Upper lobe of left lung (tissue), 6 donors: ENCODE measurements at places on chromosomes 12 and 14. TPM values are rescaled to one million over a fixed set of nuclear protein-coding genes. Genes with fewer than 3 reads are reported as not detected.
A peak's percentile ranks its signal among the peaks of the same experiment; 100 is the strongest.

Gene POTEG
- total RNA-seq = not detected

Gene RTN1
- 15.6 TPM for total RNA-seq

Gene SLC8A3
- total RNA-seq = 1.1 TPM

Gene LRP1-AS
- total RNA-seq = not detected

Gene MYBPC1
- total RNA-seq = not detected

Gene TEP1
- 23.3 TPM for total RNA-seq

Gene NANOG
- 0.54 TPM for total RNA-seq

Gene OR11H7
- not detected for total RNA-seq

Gene FBRSL1
- 53.0 TPM for total RNA-seq

Gene DAO
- not detected for total RNA-seq

Gene IGFBP6
- 12.6 TPM for total RNA-seq

Gene GDF3
- total RNA-seq = not detected

Gene ITGB7
- 7.3 TPM for total RNA-seq

Gene HCFC2
- total RNA-seq = 20.0 TPM

Gene CERS5
- 25.4 TPM for total RNA-seq

Gene SYNDIG1L
- 0.88 TPM for total RNA-seq

Gene TMEM132C
- total RNA-seq = under 0.01 TPM

Gene RASAL1
- 4.2 TPM for total RNA-seq

GRCh38 chr14:56219666-56220413 is 101.6 kb downstream of the PELI2 start:
- no peak overlapping the region for H3K27ac ChIP-seq
- no peaks in the 10 kb centered on the region for H3K27me3 ChIP-seq
- no peak overlapping the region for H3K4me3 ChIP-seq

DNA sequence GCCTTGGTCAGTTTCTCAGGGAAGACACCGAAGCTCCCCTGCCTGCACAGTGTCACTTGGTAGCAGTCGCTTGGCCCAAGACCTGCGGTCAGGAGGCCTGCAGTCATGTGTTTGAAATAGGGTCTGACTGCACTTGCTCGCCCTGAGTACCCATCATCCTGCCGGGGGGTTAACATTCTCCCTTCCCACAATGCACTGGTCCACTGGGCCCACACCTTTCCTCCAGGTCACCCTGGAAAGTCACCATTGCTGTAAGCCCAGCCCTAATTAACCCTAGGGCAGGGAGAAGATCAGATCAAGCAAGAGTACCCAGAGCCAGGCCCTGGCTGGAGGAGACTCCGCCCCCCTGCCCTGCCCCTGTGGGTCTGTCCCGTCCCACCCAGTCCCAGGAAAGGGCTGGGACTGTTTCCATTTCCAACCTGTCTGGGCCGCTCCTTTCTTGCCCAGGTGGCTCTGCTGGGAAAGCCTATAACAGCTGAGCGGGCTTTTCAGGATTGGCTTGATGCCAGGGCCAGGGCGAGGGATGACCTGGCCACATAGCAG is 87.1 kb downstream of the ZFP36L1 start:
- H3K36me3 ChIP-seq = no peaks in the 10 kb centered on the region
- peak; percentile 60 for DNase-seq
- H3K27me3 ChIP-seq = no peaks in the 10 kb centered on the region
- H3K4me3 ChIP-seq = no peak overlapping the region

DNA sequence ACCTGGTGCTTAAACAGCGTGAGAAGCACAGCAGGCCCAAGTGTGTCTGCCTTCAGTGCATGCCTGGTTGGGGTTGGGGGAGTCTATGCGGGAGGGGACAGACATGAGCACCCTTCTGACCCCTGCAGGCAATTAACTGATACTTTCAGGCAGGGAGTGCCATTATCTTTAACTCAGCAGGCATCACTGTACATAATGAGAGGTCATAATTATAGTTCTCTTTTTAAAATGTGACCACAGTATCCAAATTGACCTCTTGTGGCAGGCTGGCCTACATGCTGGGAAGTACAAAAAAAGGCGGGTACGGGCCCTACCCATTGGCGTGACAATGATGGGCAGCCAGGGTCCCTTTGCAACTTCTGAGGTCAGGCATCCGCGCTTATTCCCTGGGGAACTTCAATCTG is 209.1 kb downstream of the FOXN3 start:
- H3K4me1 ChIP-seq = no peaks in the 10 kb centered on the region
- no peak overlapping the region for H3K4me3 ChIP-seq
- no peak overlapping the region for H3K27ac ChIP-seq
- no peaks in the 10 kb centered on the region for H3K27me3 ChIP-seq
- DNase-seq = no peak

DNA sequence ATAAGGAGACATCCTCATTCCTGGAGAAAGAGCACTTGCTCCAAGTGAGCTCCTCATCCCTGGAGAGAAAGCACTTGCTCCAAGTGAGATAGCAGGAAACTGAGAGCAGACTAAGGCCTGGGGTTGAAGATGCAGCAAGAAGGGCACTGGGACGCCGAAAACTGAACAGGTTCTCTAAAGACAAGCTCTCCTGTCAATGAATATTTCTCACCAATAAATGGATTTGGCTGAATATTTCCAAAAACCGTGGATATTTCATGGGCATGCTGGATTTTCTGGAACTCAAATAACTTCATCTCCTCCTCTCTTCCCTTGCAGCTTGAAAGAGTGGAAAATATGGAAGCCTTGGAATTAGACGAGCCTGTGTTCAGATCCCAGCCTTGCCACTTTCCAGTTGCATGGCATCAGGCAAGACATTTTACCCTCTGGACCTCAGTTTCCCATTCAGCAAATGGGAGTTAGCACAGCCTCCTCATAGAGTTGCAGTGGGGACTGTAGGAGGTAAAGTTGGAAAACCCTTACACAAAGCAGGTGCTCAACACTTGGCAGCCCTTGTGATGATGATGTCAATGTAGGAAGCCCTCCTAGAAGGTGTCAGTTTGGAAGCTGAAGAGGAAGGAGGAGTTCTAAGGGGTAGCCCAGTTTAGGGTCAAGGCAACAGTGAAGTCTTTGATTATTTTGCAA is 4.4 kb upstream of the KRT76 start:
- H3K27ac ChIP-seq = no peak overlapping the region
- H3K36me3 ChIP-seq = no peaks in the 10 kb centered on the region
- H3K27me3 ChIP-seq = no peaks in the 10 kb centered on the region
- no peak for DNase-seq

GRCh38 chr14:94043111-94043755 is 17.1 kb downstream of the OTUB2 start:
- no peaks in the 10 kb centered on the region for H3K27me3 ChIP-seq
- no peak overlapping the region for H3K27ac ChIP-seq
- DNase-seq = peak; percentile 65
- no peak overlapping the region for H3K4me3 ChIP-seq

- no peak overlapping the region for H3K27ac ChIP-seq
- no peaks in the 10 kb centered on the region for H3K27me3 ChIP-seq
- no peaks in the 10 kb centered on the region for H3K36me3 ChIP-seq
- DNase-seq = no peak
- no peak overlapping the region for H3K4me3 ChIP-seq
Observed at GRCh38 chr12:125493704-125494308, 428.6 kb downstream of the AACS start.

DNA sequence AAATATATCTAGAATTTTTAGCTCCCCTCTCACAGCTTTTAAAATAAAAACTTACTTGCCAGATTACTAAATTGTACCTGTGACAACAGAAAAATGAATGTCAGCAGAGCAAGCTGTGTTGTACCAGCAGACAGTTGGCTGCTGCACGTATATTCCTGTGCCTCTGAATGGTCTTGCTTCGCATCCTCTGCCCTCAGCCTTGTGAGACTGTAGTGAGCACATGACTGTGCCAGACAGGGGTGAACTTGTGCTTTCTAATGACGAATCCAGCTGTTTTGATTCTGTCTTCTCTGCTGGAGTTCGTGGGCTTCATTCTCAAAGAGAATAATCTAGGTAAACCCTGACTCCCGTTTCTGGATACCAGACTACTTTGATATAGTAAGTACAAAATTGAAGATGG is 58.3 kb upstream of the FRMD6 start:
- H3K4me3 ChIP-seq = no peak overlapping the region
- no peaks in the 10 kb centered on the region for H3K27me3 ChIP-seq
- H3K36me3 ChIP-seq = no peaks in the 10 kb centered on the region
- H3K27ac ChIP-seq = no peak overlapping the region
- no peak for DNase-seq

DNA sequence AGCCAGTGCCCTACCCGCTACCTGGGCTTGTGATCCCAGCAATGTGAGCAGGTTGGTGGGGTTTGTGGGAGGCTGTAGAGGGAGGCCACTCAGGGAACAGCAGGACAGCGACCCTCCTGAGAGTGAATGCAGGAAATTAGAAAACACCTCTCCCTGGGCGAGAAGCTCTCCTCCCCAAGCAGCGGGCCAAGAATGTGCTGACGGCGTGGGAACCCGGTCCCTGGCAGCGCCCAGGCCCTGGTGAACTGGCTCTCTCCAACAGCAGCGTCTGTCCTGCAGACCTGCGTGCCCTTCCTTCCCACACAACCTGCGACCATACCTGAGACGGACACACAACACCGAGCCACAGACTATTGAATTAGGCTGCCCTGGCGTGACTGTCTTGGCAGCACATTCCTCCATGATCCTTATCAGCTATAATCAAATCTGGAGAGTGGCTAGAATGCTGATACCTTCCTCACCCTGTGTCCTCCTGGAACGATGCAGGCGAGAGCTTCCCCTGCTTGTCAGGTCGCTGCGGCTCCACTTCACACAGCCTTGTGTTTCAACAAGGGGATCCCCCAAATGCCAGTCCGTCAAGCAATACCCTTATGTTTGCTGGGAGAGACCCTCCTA is 114.8 kb upstream of the GSC start:
- H3K27me3 ChIP-seq = no peaks in the 10 kb centered on the region
- DNase-seq = no peak
- H3K27ac ChIP-seq = no peak overlapping the region
- H3K4me3 ChIP-seq = no peak overlapping the region

- H3K4me3 ChIP-seq = peak overlapping the region; percentile 78
- DNase-seq = peak; percentile 76
- H3K4me1 ChIP-seq = peaks cover 10% of the 10 kb centered on the region
- H3K36me3 ChIP-seq = no peaks in the 10 kb centered on the region
- H3K27me3 ChIP-seq = no peaks in the 10 kb centered on the region
Observed at GRCh38 chr14:96797582-96798349, 584 bp downstream of the VRK1 start.

GRCh38 chr12:62738105-62738504 is 196.8 kb downstream of the PPM1H start:
- H3K27me3 ChIP-seq = no peaks in the 10 kb centered on the region
- H3K27ac ChIP-seq = no peak overlapping the region
- H3K4me3 ChIP-seq = no peak overlapping the region
- no peaks in the 10 kb centered on the region for H3K36me3 ChIP-seq

- H3K36me3 ChIP-seq = no peaks in the 10 kb centered on the region
- H3K27me3 ChIP-seq = peaks cover under 1% of the 10 kb centered on the region
- H3K4me1 ChIP-seq = peaks cover 4% of the 10 kb centered on the region
- no peak overlapping the region for H3K27ac ChIP-seq
- DNase-seq = peak; percentile 46
Observed at GRCh38 chr14:23359722-23360447, 5.1 kb downstream of the EFS start.

GRCh38 chr12:132094269-132094891 is 49.7 kb downstream of the DDX51 start:
- H3K4me3 ChIP-seq = no peak overlapping the region
- peaks cover 6% of the 10 kb centered on the region for H3K36me3 ChIP-seq
- no peak overlapping the region for H3K27ac ChIP-seq
- H3K4me1 ChIP-seq = no peaks in the 10 kb centered on the region
- DNase-seq = no peak

DNA sequence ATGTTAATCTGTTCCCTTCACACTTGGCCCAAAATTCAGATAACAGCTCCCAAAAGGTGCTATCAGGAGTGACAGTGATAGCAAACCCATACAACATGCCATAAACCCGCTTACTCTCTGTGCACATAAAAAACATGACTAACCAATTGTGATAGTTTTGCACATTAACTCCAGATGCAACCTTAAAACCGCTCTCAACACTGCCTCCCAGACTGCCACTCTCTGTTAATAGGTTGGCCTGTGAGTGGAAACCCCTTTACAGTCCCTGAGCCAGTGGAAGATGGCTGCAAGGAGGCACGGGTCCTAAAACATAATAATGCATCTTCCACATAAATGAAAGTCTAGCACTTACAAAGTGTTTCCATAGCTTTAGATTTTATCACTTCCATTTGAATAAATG is 12.0 kb upstream of the TMTC1 start:
- H3K36me3 ChIP-seq = no peaks in the 10 kb centered on the region
- H3K27me3 ChIP-seq = no peaks in the 10 kb centered on the region
- DNase-seq = no peak
- no peaks in the 10 kb centered on the region for H3K4me1 ChIP-seq

- no peaks in the 10 kb centered on the region for H3K4me1 ChIP-seq
- H3K4me3 ChIP-seq = no peak overlapping the region
- no peak overlapping the region for H3K27ac ChIP-seq
- H3K36me3 ChIP-seq = peaks cover 6% of the 10 kb centered on the region
Observed at GRCh38 chr12:7101047-7101693, 7.8 kb downstream of the C1RL start.

DNA sequence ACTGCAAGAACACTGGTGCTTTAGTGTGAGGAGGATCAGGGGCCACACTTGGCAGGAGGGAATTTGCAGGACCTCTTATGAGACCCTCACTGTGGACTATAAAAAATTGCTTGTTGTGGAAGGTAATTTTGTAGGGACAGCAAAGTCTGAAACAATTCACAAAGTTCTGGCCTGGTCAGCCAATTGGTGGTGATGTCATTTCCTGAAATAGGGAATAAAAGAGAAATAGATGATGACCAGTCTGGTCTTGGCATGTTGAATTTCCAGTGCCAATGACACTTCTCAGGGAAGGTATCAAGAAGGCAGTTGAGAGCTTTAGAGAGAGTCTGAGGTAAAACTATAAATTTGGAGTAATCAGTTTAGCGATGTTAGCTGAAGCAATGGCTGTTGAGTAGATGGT is 129.3 kb upstream of the LMNTD1 start:
- H3K4me1 ChIP-seq = no peaks in the 10 kb centered on the region
- no peak overlapping the region for H3K27ac ChIP-seq
- no peaks in the 10 kb centered on the region for H3K27me3 ChIP-seq
- H3K4me3 ChIP-seq = no peak overlapping the region

DNA sequence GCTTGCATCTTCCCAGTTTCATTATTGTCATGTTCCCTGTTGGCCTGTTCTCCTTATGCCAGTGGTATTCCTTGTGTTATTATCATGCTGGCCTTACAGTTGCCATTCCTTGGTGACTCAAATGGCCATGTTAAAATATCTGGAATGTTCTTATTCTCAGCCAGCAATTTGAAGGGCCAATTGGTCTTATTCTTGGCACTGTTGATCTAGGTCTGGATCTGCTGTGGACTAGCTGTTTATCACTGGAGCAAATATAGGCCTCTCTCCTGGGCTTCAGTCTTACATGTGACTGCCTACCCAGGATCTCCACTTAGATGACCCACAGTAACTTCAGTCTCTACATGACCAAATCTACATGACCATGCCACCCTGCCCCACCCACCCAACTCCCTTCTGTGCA is 5.4 kb downstream of the CIPC start:
- no peak overlapping the region for H3K27ac ChIP-seq
- H3K27me3 ChIP-seq = no peaks in the 10 kb centered on the region
- DNase-seq = no peak
- peaks cover 7% of the 10 kb centered on the region for H3K36me3 ChIP-seq
- H3K4me3 ChIP-seq = no peak overlapping the region
- peaks cover 33% of the 10 kb centered on the region for H3K4me1 ChIP-seq
